LNCaP clone FGC (cell line): ENCODE measurements at places on chromosomes 11 and 22.
A peak's percentile ranks its signal among the peaks of the same experiment; 100 is the strongest.

DNA sequence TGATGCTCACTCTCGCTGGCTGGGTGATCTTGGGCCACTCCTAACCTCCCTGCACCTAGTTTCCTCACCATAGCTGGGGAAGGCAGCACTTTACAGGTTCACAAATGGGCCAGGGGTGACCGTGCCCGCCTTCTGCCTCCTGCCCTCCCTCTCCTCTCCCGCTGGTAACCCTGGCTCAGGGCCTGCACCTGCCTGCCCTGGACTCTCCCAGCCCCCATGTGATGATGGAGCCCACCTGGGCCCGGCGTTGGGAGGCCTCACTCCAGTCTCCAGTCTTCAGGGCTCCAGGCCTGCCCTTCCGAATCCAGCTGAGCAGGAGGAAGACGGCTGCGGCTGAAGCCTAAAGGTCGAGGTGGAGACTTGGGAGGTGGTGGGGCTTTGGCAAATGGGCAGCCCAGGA lies 152.9 kb downstream of the CACNA1I start:
- DNase-seq: no peak

- DNase-seq: no peak
Observed at GRCh38 chr22:43346521-43346929, 3.4 kb upstream of the SCUBE1 start.

- DNase-seq: no peak
Observed at GRCh38 chr22:33000342-33001280, 57.6 kb downstream of the SYN3 start.

GRCh38 chr22:44180706-44181032 lies at the start of gene PARVG:
TSS of gene PARVG (plus strand) at chr22:44180925. CDS start at chr22:44183330, 2,405 bp downstream.
- peak; percentile 2 for DNase-seq

- DNase-seq: no peak
Observed at GRCh38 chr11:45877221-45877620, 8.2 kb upstream of the MAPK8IP1 start.
